ENCODE measurements at places on chromosomes 2 and 18. TPM values are rescaled to one million over a fixed set of nuclear protein-coding genes. Genes with fewer than 3 reads are reported as not detected.
A peak's percentile ranks its signal among the peaks of the same experiment; 100 is the strongest.

LYPD6B gene
- not detected for total RNA-seq

HOXD1 gene
- 0.06 TPM for total RNA-seq

RNF144A gene
- 14.9 TPM for total RNA-seq

CCDC74B gene
- total RNA-seq = 2.2 TPM

CFAP53 gene
- 0.08 TPM for total RNA-seq

CELF4 gene
- total RNA-seq = not detected

SCG2 gene
- not detected for total RNA-seq

PDCD1 gene
- total RNA-seq = 0.08 TPM

MPV17 gene
- total RNA-seq = 76.6 TPM

DNA sequence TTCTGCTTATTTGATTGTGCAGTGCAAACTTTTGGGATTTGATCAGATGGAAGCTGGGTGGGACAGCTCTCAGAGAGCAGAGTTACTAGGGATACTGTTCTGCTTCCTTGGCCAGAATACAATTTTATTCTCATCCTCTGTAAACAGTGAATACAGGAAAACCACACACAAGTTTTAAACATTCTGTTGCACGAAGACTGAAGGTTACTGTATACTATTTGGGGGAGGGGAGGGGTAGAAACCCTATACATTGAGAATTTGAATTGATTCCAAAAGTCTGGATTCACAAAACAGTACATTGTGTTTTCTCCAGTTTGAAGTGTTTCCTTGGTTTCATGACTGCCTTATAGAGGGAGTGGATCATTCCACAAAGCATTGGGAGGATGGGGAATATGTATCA lies 149.9 kb downstream of the SETBP1 start:
- no peak overlapping the region for H3K27ac ChIP-seq
- peaks cover 11% of the 10 kb centered on the region for H3K4me1 ChIP-seq
- H3K27me3 ChIP-seq = no peaks in the 10 kb centered on the region
- peak; percentile 46 for DNase-seq

- DNase-seq = peak; percentile 77
- peak overlapping the region; percentile 27 for H3K4me3 ChIP-seq
- H3K27me3 ChIP-seq = no peaks in the 10 kb centered on the region
- H3K36me3 ChIP-seq = peaks cover 6% of the 10 kb centered on the region
Observed at GRCh38 chr2:105103481-105103880, 65.6 kb downstream of the MRPS9 start.

GRCh38 chr2:168427451-168427850 lies 28.6 kb upstream of the CERS6 start:
- H3K27ac ChIP-seq = no peak overlapping the region
- no peaks in the 10 kb centered on the region for H3K4me1 ChIP-seq
- no peaks in the 10 kb centered on the region for H3K27me3 ChIP-seq
- DNase-seq = no peak

- no peak for DNase-seq
- no peak overlapping the region for H3K27ac ChIP-seq
- H3K27me3 ChIP-seq = no peaks in the 10 kb centered on the region
- H3K4me1 ChIP-seq = peaks cover 21% of the 10 kb centered on the region
- H3K36me3 ChIP-seq = no peaks in the 10 kb centered on the region
- no peak overlapping the region for H3K4me3 ChIP-seq
Observed at GRCh38 chr2:238464389-238464788, 37.7 kb downstream of the ASB1 start.

DNA sequence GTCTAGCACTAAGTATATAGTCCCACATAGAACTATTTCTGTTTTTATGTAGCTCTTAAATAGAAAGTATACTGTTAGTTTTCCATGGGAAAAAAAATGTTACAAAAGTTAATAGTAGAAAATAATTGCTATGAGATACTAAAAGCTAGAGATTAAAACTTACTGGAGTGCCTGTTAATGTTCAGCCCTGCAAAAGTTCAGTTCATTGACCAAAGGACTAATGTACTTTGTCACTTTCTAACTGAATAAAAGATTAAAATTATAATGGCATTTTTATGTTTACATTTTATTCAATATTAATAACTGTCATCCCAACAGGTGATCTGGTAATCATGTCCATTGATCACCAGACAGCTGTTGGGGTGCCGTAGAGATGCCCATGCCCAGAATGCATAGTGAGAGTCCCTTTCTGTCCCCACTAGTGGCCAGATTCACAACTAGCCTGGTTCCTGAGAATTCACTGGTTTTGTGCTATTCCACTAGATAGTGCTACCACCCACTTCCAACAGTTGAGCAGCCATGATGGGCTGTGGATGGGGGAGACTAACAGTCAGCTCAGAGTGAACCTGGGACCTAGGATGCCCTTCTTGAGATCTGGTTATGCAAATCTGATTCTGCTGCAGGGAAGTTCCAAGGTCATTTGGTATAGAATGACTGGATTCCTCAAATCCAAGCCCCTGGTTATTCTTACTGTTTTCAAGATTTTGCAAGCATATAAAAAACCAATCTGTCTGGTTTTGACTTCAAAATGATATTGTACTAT lies 57.8 kb downstream of the AFTPH start:
- H3K27me3 ChIP-seq = no peaks in the 10 kb centered on the region
- H3K4me3 ChIP-seq = no peak overlapping the region
- H3K4me1 ChIP-seq = no peaks in the 10 kb centered on the region
- H3K27ac ChIP-seq = no peak overlapping the region

- no peaks in the 10 kb centered on the region for H3K27me3 ChIP-seq
- no peak overlapping the region for H3K27ac ChIP-seq
- no peaks in the 10 kb centered on the region for H3K36me3 ChIP-seq
Observed at GRCh38 chr2:2639251-2640139, 308.4 kb upstream of the MYT1L start.

- DNase-seq = no peak
- no peak overlapping the region for H3K4me3 ChIP-seq
- H3K4me1 ChIP-seq = peaks cover 18% of the 10 kb centered on the region
Observed at GRCh38 chr2:96103761-96104486, 12.4 kb downstream of the ADRA2B start.

DNA sequence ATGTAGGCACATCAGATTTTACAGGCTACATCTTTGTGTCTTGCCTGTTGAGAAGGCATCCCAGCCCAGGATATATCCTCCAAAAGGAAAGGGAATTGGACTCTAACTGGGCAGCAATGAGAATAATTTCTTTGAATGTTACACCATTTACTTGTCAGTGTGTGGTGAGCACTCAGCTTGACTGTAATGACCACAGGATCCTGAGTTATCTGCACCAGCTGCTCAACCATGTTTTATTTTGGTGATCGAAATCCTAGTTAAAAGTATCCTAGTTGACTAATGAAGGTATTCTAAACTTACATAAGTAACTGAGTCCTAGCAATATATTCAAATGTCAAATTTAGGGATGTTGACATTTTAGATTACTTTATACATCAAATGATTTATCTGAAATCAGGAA lies 123.0 kb downstream of the MYO3B start:
- no peak overlapping the region for H3K4me3 ChIP-seq
- no peaks in the 10 kb centered on the region for H3K4me1 ChIP-seq
- DNase-seq = no peak
- H3K27me3 ChIP-seq = no peaks in the 10 kb centered on the region
- no peak overlapping the region for H3K27ac ChIP-seq
- H3K36me3 ChIP-seq = no peaks in the 10 kb centered on the region

DNA sequence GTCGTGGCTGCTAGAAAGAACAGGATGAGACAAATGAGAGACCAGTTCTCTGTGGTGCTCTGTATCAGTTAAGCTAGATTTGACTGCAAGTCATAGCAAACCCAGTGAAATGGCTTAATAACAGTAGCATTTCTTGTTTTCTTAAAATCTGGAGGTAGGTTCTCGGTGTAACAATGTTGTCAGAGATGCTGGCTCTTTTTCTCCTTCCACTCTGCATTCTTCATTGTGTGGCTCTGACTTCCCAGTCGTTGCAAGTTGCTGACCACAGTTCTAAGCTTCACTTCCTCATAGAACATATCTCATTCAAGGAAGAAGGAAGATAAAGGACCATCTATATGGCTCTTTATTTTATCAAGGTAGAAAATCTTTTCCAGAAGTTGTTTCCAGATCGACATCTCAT lies 7.9 kb upstream of the CKAP2L start:
- H3K27ac ChIP-seq = no peak overlapping the region
- H3K4me3 ChIP-seq = no peak overlapping the region
- peaks cover 13% of the 10 kb centered on the region for H3K4me1 ChIP-seq
- H3K27me3 ChIP-seq = no peaks in the 10 kb centered on the region
- no peaks in the 10 kb centered on the region for H3K36me3 ChIP-seq

DNA sequence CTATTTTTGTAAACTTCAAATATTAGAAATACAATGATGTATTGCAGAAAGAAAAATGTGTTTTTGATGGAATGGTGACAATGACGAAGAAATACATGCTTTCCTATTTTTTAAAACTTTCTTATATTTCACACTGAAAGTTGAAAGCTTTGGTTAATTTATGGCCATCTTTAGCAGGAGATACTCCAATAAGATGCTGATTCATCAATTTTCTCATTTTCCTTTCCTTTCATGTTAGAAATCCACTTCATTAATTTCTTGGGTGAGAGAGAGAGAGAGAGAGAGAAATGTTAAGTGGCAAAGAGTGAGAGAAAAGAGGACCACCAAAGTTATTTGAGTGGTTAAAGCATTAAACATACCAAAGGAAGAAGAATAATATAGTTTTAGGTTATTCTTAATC lies 28.6 kb upstream of the MAP2 start:
- H3K4me3 ChIP-seq = no peak overlapping the region
- no peak overlapping the region for H3K27ac ChIP-seq

DNA sequence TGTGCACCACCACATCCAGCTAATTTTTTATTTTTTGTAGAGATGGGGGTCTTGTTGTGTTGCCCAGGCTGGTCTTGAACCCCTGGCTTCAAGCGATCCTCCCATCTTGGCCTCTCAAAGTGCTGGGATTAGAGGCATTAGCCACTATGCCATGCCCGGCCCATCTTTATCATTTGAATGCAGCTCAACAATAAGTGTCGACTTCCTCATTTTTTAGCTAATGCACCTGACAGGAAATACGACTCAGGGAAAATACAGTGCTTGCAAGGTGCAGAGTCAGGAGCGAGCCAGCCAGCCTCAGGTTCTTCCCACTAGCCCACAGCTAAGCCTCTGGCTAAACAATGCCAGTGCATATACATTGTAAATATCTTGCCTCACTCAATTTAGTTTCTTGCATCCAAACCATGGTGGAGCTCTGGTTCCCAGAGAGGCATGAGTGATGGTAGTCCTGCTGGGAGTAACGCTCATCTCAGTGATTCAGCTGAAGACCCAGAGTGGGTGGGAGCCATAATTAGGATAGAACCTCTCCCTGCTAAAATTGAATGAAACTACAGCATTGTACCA lies 135.0 kb downstream of the TGIF1 start:
- no peaks in the 10 kb centered on the region for H3K36me3 ChIP-seq
- DNase-seq = no peak
- H3K4me3 ChIP-seq = no peak overlapping the region
- H3K27ac ChIP-seq = no peak overlapping the region

GRCh38 chr2:172647439-172647838 lies 88.2 kb upstream of the RAPGEF4 start:
- no peaks in the 10 kb centered on the region for H3K27me3 ChIP-seq
- no peaks in the 10 kb centered on the region for H3K36me3 ChIP-seq
- no peak overlapping the region for H3K4me3 ChIP-seq
- H3K4me1 ChIP-seq = peaks cover 8% of the 10 kb centered on the region
- H3K27ac ChIP-seq = no peak overlapping the region
- no peak for DNase-seq

GRCh38 chr18:74571895-74572680 lies 25.6 kb upstream of the ZNF407 start:
- H3K27ac ChIP-seq = no peak overlapping the region
- H3K4me3 ChIP-seq = no peak overlapping the region
- DNase-seq = no peak
- H3K4me1 ChIP-seq = no peaks in the 10 kb centered on the region

GRCh38 chr2:164155558-164155957 lies 419.8 kb upstream of the FIGN start:
- no peaks in the 10 kb centered on the region for H3K4me1 ChIP-seq
- H3K4me3 ChIP-seq = no peak overlapping the region
- H3K27me3 ChIP-seq = no peaks in the 10 kb centered on the region
- H3K36me3 ChIP-seq = no peaks in the 10 kb centered on the region

- H3K27me3 ChIP-seq = no peaks in the 10 kb centered on the region
- H3K36me3 ChIP-seq = no peaks in the 10 kb centered on the region
Observed at GRCh38 chr18:31482051-31482450, 15.9 kb upstream of the DSG2 start.

DNA sequence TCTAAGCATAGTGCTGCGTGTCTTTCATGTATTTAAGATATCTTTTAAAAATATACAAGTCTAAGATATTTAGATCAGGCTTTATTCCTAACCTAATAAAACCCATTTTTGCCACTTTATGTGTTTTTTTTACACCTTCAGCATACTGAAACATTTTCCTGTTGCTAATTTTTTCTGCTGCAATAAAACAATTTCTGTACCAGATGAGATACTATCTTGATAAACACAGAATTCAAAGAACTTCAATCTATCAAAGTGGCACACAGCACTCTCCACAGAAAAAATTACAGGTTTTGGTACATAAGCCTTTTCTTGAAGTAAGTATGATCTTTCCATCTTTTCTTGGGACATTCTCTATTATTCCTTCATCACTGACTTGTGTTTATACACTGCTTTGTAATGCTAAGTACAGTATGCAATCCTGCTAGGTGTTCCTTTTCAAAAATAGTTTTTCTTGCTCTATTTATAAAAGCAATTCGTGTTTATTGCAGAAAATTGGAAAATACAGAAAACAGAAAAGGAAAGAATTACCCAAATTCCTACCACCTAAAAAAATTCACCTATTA lies 16.2 kb downstream of the REV1 start:
- H3K27ac ChIP-seq = no peak overlapping the region
- DNase-seq = no peak
- no peaks in the 10 kb centered on the region for H3K27me3 ChIP-seq
- peaks cover 15% of the 10 kb centered on the region for H3K36me3 ChIP-seq
- H3K4me1 ChIP-seq = no peaks in the 10 kb centered on the region

GRCh38 chr2:172762574-172762973 lies 26.9 kb downstream of the RAPGEF4 start:
- no peak overlapping the region for H3K4me3 ChIP-seq
- H3K36me3 ChIP-seq = no peaks in the 10 kb centered on the region

DNA sequence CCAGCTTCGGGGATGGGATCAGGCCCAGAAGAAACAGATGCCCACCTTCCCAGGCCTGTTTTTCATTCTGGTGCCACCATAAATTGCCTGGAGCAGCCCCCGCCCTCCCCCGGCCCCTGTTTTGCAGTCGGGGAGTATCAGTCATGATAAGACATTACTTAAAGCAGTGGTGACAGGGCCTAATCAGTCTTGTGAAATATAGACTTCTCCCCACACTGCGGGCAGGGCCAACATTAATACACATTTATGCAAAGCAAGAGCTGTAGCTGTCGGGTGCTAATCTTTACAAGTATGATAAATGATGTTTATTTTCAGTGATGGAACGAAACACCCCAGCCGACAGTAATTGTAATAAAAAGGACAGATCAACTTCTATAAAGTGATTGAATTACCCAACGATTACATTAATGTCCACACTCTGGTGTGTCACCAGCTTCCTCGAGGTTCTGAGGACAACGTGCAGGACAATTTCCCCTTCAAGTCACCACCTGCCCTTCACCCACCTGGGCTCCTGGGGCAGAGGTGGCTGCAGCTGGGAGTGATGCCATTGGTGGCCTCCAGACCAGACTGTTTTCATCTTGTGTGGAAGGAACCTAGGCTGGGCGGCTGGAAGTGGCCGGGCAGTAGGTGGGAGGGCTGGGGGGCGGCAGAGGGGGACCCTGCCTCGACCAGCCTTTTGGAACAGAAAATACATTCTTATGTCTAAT lies 226.0 kb downstream of the TFCP2L1 start:
- H3K27me3 ChIP-seq = no peaks in the 10 kb centered on the region
- no peak overlapping the region for H3K27ac ChIP-seq
- no peak for DNase-seq
- H3K4me1 ChIP-seq = peaks cover 13% of the 10 kb centered on the region

- H3K36me3 ChIP-seq = no peaks in the 10 kb centered on the region
- no peaks in the 10 kb centered on the region for H3K4me1 ChIP-seq
- H3K4me3 ChIP-seq = no peak overlapping the region
- DNase-seq = peak; percentile 8
Observed at GRCh38 chr2:135820003-135820618, 16.9 kb downstream of the LCT start.
